ENCODE measurements at places on chromosomes 7 and 10.

DNA sequence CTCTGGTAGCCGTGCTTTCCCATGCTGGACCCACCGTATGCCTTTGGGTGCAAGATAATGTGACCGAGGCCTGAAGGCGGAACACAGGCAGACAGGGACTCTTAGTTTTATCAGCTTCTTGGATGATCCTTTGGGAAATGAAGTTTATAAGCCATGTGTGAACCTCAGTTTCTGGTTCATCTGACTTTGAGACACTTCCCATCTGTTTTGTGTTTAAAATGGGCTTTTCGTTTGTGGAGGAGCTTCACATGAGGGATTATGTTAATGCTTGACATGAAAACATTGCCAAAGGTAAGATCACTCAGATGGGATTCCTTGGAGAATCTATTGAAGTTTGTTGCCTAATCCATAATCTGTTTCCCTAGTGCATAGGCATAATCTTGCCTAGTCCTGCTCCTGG lies 249.8 kb upstream of the LYZL1 start:
- no peak for DNase-seq

DNA sequence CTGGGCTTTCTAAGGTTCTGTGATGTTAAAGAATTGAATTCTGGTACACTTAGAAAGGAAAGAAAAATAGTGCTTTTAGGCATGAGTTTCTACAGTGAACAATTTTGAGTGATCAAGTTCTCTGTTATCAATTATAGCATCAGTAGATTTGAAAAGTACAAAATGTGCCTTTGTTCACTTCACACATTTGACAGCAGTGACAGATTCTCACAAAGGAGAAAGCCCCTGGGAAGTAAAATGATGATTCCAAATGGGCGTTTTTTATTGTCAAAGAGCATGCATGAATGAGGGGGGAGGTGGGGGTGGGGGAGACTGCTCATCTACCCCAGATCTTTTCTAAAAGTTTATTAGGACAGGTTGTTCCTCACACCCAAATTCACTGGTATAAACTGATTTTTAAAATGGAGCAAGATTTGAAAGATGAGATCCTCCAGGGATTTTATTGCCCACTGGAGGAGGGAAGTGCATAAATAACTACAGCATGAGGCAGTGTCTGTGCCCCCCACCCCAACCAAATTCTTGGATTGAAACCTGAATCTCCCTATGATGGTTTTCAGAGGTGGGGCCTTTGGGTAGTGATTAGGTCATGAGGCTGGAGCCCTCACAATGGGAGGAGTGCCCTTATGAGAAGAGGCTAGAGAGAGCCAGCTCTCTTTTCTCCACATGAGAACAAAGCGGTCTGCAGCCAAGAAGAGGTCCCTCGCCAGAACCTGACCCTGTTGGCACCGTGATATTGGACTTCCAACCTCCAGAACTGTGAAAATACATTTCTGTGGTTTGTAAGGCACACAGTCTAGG lies 79.5 kb downstream of the AOAH start:
- no peak for DNase-seq

DNA sequence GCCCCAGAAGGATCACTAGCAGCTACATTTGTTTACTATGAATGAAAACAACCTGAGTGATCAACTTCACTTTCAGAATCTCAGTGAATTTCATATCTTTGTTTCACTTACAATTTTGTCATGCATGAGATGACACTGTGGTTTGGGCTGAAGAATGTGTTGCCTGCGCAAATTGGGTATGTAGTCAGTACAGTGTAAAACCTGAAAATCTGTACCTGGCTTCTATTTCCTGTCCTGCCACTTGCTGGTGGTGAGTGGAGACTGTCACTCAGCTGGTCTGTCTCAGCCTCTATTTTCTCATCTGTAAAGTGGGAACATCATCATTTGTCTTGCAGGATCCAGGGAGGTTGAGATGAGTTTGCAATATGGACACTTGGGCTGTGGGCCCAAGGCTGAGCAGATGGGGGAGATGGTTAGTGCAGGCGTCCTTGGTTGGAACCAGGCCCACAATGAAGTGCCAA lies 118.0 kb downstream of the WDFY4 start:
- DNase-seq: no peak

DNA sequence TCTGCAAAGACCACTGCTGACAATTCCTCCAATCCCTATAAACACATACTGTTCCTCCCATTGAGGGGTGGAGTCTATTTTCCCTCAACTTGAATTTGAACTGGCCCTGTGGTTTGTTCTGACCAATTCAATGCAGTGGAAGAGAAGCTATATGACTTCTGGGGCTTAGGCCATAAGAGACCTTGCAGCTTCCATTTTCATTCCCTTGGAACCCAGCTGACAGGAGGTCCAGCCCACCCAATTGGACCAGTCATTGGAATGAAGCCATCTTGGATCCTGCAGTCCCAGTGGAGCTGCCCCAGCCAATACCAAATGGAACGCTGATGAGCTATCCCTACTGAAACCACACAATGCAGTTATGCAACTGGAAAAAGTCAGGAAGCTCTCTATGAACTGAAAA lies 8.9 kb upstream of the TMED4 start:
- DNase-seq: no peak

- no peak for DNase-seq
Measured at GRCh38 chr10:123202506-123202905, 48.3 kb downstream of the BUB3 start.

- no peak for DNase-seq
Measured at GRCh38 chr7:14324767-14325166, 335.3 kb upstream of the ETV1 start.

- DNase-seq: no peak
Measured at GRCh38 chr10:61746377-61746776, 83.6 kb downstream of the CABCOCO1 start.

GRCh38 chr7:2504889-2505375 lies 14.6 kb upstream of the LFNG start:
- DNase-seq: no peak

GRCh38 chr10:5570979-5571810 lies 46.4 kb downstream of the CALML3 start:
- DNase-seq: no peak

DNA sequence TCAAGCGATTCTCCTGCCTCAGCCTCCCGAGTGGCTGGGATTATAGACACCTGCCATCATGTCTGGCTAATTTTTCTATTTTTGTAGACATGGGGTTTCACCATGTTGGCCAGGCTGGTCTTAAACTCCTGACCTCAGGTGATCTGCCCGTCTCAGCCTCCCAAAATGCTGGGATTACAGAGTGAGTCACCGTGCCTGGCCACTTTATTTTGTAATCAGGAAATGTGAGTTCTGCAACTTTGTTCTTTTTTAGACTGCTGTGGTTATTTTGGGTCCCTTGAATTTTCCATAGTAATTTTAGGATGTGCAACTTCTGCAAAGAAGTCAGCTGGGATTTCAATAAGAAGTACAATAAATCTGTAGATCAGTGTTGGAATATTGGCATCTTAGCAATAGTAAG lies 96.8 kb downstream of the CYTH3 start:
- peak; percentile 64 for DNase-seq

DNA sequence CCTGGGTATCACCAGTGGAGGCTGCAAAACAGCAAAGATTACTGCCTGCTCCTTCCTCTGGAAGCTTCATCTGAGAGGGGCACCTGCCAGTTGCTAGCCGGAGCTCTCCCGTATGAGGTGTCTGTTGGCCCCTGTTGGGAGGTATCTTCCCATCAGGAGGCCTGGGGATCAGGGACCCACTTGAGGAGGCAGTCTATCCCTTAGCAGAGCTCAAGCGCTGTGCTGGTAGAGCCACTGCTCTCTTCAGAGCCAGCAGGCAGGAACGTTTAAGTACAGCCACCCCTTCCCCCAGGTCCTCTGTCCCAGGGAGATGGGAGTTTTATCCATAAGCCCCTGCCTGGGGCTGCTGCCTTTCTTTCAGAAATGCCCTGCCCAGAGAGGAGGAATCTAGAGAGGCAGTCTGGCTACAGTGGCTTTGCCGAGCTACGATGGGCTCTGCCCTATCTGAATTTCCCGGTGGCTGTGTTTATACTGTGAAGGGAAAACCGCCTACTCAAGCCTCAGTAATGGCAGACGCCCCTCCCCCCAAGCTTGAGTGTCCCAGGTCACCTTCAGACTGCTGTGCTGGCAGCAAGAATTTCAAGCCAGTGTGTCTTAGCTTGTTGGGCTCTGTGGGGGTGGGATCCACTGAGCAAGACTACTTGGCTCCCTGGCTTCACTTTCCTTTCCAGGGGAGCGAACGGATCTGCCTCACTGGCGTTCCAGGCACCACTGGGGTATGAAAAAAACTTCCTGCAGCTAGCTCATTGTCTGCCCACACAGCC lies 19.6 kb downstream of the SEMA3E start:
- no peak for DNase-seq

GRCh38 chr7:151899513-151900360 lies 22.8 kb upstream of the PRKAG2 start:
- no peak for DNase-seq

DNA sequence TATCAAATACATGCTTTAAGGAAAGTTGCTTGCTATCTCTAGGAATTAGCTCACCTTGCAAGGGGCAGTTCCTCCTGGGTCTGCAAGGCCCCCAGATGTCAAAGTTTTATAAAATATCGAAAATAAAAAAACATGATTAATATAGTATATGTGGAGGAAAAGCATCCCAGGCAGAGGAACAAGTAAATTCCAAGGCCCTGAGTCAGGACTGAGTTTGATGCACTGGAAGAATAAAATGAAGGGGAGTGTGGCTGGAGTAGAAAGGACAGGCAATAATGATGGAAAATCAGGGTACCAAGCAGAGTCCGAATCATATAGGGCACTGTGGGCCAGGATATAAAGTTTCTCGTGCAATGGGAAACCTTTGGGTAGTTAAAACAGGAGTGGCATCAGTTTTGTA lies 112.4 kb upstream of the EEPD1 start:
- DNase-seq: peak; percentile 21

GRCh38 chr7:29613100-29613499 lies 49.5 kb downstream of the PRR15 start:
- no peak for DNase-seq

GRCh38 chr10:98610301-98610700 lies 163.6 kb upstream of the HPS1 start:
- DNase-seq: peak; percentile 4

GRCh38 chr7:156612930-156613329 lies 27.6 kb upstream of the RNF32 start:
- DNase-seq: no peak

DNA sequence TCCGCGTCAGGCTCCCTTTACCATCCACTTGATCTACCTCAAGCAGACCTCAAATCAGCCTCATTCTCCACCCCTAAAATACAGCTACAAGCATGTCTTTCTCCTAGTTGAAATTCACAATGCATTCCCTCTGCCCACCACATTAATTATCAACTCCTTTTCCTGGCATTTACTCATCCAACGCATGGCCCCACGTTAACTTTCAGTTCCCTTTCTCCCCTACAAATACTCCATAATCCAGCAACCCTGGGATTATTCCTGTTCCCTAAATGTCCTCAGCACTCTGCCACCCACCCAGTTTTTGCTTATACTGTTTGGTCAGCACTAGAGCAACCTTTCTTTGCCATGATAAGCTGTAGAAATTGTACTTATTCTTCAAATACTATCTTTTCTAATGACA lies 5.7 kb upstream of the VIM start:
- no peak for DNase-seq

DNA sequence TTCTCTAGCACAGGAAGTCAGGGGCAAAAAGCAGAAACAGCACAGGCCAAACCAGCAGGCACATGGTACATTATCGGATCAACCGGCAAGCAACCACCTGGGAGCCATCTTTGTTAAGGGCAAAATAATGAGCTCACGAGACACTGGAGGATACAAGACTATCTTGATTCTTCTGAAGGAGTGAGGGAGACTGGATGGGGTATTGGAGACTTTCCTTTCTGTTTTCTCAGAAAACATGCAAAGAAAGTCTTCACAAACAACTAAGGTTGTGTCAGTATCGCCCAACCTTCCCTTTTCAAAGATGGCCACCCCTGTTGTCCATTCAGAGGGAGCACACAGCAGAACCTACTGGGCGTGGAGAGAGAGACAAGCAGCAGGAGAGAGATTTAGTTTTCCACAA lies 29.6 kb downstream of the GOLGA7B start:
- no peak for DNase-seq

DNA sequence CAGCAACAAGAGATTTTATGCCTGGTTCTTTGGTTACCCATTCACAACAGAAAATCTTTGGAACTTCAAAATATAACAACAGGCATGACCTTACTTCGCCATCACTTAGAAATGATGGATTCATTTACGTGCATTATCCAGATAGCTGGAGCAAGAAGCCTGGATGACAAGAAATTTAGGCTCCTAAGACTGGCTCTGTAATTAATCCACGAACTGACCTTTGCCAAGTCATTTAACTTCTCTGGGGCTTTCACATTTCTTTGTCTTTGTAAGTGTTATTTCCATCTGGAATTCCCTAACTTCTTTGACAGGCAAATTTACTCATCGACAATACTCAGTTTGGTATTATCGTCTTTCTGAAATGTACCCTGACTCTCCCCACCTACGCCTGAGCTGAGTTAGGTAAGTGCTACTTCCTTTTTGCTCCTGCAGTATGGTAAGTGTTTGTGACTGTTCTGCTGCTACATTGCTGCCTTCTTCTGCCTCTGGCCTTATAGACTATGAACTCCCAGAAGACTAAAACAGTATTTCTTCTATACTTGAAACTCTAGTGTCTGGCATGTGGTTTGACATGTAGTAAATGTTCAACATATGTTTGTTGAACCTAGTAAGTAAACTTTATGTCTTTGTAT lies 5.5 kb upstream of the MDFIC start:
- no peak for DNase-seq

DNA sequence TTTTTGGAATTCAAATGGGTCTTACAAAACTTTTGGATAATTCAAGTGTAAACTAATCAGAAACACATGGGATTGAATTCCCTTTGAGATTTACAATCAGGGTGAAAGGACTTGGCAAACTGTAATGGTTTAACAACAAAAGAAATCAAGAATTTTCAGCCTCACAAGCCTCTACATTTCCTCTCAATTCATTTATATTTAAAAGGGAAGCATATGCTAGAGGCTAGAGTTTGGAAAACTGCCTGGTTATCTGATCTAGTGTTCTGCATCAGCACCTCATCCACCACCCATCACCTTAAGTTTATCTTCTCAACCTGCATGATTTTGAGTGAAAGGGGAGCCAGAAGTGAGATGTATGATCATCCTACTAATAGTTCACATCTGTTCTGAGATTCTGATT lies 120.7 kb downstream of the TES start:
- no peak for DNase-seq

- DNase-seq: peak; percentile 12
Measured at GRCh38 chr7:138784692-138785091, 13.1 kb upstream of the TMEM213 start.

- DNase-seq: no peak
Measured at GRCh38 chr10:132273304-132273944, 34.3 kb downstream of the STK32C start.

DNA sequence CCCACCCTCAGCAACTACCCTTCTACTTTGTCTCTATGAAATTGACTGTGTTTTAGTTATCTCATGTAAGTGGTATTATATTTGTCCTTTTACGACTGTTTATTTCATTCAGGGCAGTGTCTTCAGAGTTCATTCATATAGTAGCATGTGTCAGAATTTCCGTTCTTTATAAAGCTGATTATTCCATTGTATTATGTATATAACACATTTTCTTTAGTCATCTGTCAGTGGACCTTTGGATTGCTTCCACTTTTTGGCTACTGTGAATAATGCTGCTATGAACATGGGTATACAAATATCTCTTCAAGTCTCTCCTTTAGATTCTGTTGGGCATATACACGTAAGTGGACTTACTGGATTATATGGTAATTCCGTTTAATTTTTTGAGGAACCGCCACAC lies 14.5 kb downstream of the SLF2 start:
- DNase-seq: no peak

GRCh38 chr10:109593682-109594081 lies 329.6 kb downstream of the XPNPEP1 start:
- DNase-seq: no peak
